NCI-H1930 (cell line): ENCODE measurements at places on chromosomes 5 and 9.

GRCh38 chr5:141359790-141360426, at the start of gene PCDHGB2:
Gene PCDHGB2 (plus strand): TSS chr5:141359994. CDS start chr5:141360136, 142 bp downstream.
- DNase-seq, result no peak

DNA sequence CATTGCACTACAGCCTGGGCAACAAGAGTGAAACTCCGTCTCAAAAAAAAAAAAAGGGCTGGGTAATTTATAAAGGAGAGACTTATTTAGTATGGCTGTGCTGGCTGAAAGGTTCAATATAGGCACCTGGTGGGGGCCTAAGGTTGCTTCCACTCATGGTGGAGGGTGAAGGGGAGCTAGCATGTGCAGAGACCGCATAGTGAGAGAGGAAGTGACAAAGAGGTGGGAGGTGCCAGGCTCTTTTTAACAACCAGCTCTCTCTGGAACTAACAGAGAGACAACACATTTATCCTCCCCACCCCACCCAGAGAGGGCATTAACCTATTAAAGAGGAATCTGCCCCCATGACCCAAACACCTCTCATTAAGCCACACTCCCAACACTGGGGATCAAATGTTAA, 28.9 kb upstream of the SERINC5 start:
- no peak for DNase-seq

- no peak for DNase-seq
These were observed 68.0 kb upstream of the PIP5K1B start for GRCh38 chr9:68637020-68637419.

- DNase-seq, result no peak
These were observed 130.5 kb upstream of the ZNF608 start for GRCh38 chr5:124876983-124877382.

DNA sequence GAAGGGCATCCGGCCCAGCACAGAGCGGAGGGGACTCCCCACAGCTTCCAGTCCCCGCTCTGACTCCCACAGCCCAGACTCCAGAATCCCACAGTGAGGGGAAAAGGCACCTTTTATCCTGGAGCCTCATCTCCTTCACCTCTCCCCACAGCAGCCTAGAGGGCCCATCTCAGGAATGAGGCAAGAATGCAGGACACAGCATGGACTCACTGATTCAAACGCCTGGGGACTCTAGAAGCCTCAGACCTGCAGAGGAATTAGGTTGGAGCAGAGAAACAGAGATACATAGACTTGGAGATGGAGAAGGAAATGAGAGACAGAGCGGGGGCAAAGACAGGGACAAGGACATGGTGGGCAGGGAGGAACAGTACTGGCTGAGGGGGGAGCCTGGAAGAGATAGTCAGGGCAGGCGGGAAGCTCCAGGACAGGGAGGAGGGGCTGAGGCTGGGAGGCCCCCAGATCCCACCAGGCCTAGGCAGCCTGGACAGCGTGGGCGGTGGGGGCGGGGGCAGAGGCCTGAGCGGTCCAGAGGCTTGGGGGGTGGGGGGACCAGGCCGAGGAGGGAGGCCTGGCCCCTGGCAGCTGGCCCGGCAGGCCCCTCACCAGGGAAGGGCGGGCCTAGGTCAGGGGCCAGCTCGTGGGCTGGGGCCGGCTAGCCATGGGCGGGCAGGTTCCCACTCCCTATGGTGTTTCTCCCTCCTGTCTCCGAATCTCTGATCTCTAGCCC, 15.8 kb downstream of the CNTFR start:
- DNase-seq, result no peak

DNA sequence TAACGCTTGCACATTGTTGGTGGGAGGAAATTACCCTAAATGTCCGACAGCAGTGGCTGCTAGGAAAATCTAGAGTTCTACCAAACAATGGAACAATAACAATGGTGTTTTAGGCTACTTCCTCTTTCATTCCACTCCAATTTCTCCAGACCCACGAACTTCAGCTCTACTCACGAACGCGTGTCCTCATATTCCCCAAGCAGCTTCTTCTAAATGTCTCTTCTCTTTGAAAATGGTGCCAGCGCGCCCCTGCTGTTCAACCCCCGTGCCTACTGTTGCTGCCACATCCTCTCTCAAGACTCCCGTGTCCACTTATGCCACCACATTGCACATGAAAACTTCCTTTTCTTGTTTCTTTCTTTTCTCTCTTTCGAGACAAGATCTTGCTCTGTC, 25.6 kb downstream of the OR2V2 start:
- DNase-seq, result no peak

- DNase-seq, result no peak
These were observed 4.3 kb downstream of the RIC1 start for GRCh38 chr9:5633243-5633642.
